ENCODE measurements at places on chromosomes 6 and 20.
A peak's percentile ranks its signal among the peaks of the same experiment; 100 is the strongest.

- DNase-seq: no peak
Measured at GRCh38 chr6:163501439-163501838, 86.9 kb downstream of the QKI start.

DNA sequence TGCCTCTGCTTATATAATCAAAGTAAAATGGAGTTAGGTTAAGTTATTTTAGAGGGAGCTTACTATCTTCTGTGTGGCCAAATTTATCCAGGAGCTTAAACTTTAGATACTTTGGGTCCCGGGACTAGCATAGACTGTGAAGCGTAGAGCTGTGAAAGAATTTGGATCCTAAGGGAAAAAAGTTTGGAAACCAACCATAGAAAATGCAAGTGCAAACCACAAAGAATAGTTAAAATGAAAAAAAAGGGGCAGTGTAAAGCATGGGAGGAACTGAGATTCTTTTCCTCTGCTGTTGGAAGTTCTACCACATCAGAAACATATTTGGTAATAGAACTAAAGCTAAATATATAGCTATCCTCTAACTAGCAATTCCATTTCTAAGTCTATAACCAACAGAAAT is 232.2 kb upstream of the FLRT3 start:
- no peak for DNase-seq

DNA sequence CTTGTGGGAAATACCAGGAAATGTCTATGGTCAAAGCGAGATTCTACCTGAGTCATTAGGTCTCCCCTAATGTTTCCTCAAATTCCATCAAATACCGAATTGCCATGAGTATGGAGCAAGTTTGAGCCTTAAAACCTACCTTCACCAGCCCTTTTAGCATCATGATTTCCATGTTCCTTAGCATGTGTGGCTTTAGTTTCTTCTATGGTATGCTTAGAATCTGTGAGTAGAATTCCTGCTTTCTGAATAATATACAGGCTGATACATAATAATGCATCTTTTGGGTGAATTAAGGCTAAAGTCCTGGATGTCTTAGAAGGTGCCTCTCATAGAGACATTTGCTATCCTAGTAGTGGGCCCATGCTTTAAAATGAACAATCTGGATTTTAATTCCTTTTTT is 32.0 kb downstream of the TSPYL4 start:
- no peak for DNase-seq

- no peak for DNase-seq
Measured at GRCh38 chr6:26270486-26270861, 94.5 kb upstream of the BTN3A2 start.

GRCh38 chr6:111957623-111958315 is 84.5 kb upstream of the FYN start:
- no peak for DNase-seq

DNA sequence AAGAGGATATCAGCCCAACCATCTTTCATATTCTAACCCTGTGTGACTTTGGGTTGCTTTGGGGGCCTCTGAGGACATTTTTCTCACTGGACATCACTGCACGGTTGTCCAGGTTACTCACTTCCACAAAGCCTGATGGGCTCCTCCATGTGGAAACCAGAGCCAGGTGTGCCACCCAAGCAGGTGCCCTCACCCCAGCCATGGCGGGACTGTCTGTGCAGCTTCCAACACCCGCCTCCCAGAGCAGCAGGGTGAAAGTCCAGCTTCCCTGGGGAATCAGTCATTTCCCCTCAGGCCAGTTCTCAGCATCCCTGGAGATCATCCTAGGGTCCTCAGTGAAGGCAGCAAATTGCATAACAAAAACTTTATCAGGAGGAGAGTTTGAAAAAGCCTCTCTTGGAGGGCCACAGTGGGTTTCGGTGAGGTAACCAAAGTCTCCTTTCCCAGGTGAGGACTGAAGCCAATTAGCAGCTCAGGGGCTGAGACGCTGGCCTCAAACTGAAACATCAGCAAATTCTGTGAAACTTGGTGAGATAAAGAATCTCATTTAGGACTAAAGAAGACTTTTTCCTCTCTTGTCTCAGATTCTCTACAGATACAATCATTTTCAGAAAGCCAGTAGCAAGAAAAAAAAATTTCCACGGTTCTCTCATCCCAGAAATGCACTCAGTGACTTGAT is 289.6 kb upstream of the CDH4 start:
- DNase-seq: no peak

- peak; percentile 10 for DNase-seq
Measured at GRCh38 chr20:36802326-36803222, 29.0 kb upstream of the DSN1 start.

- DNase-seq: no peak
Measured at GRCh38 chr20:40282541-40282940, 406.5 kb downstream of the MAFB start.

GRCh38 chr6:113381959-113382358 is 475.2 kb upstream of the MARCKS start:
- DNase-seq: no peak

- DNase-seq: no peak
Measured at GRCh38 chr20:50686821-50687220, 4.5 kb downstream of the RIPOR3 start.

GRCh38 chr20:53783768-53784167 is 190.1 kb upstream of the ZNF217 start:
- DNase-seq: no peak

- no peak for DNase-seq
Measured at GRCh38 chr6:16421462-16421960, 183.1 kb downstream of the GMPR start.

GRCh38 chr6:170424604-170425126 is 118.1 kb downstream of the FAM120B start:
- no peak for DNase-seq

GRCh38 chr20:25064561-25065071 is 6.7 kb upstream of the ACSS1 start:
- DNase-seq: no peak

DNA sequence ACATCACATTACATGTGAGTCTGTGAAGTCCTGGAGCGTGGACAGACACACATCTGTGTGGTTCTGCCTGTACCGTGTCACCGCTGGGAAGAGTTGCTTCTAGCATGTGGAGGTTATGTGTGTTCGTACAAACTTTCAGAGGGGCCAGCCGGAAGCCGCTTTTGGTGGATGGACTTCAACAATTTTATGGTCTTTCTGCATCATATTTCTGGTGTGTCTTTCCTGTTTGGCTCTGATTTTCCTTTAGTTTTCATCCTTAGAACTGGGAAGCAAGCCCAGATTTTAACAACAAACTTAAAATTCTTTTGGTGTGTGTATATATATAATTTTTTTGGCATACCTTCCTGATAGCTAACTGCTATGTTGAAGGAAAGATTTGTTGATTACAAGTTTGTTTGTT is 71.2 kb downstream of the TIAM2 start:
- DNase-seq: no peak

GRCh38 chr6:25042984-25043725 is 107.4 kb upstream of the RIPOR2 start:
- no peak for DNase-seq

DNA sequence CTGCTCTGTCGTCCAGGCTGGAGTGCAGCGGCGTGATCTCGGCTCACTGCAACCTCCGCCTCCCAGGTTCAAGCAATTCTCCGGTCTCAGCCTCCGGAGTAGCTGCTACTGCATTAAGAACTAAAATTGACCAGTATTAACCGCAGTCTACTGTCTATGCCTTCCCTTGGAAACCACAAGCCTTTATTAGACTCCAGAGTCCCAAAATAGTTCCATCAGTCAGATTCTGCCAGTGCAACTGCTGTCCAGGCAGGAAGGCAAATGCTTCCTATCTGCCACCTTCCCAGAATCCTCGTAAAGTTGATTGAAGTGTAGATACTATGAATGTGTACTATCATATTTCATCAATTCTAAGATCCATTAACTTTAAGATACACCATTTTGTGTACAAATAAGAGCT is 16.7 kb downstream of the KAT14 start:
- DNase-seq: no peak

DNA sequence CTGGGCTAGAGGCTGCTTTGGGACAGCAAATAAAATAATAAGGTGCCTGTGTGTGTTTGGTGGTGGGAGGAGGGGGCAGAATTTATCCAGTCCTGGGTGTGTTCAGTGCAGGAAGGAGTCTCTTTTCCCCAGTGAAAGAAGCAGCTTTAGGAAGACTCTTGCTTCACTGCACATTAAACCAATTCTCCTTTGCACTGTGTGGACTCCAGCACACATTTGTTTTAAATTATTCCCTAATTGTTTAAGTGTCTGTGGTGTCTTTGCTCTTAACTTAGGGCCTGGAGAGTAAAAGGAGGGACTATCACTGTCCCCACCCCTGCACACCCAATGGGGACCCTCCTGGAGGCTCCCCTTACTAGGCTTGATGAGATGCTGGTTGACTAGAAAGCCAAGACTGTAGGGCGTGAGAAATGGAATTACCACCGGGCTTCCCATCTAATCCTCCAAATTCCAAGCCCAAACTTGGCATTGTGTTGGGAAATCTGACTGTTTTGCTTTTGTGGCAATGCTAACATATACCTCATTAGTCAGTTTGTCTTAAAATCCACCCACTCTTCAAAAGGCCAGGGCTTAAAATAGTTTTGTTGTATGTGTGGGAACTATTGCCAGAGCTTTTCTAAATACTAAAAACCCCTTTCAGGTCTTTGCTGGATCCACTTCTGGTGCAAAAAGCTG is 13.5 kb upstream of the DAAM2 start:
- no peak for DNase-seq

- DNase-seq: no peak
Measured at GRCh38 chr20:219290-220115, 7.6 kb upstream of the DEFB129 start.

- peak; percentile 65 for DNase-seq
Measured at GRCh38 chr6:88376768-88377387, 210.7 kb upstream of the CNR1 start.

DNA sequence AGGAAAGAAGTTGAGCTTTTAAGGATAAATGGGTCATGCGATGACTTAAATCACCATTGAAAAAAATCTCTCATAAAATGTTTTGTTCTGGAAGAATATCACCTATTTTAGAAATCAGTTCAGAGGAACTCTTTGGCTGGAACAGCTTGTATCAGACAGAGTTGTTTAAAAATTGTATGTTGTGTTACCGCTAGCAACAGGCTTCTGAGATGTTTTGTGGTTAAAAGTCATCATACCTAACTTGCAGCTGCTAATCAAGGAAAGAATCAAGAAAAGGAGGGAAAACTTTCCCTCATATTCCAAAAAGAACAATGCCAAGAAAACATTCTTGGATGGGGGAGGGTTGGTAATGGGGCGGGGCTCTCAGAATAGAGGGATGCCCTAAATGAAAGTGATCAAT is 220.7 kb upstream of the CITED2 start:
- no peak for DNase-seq

- no peak for DNase-seq
Measured at GRCh38 chr6:1080453-1081337, 231.2 kb upstream of the FOXQ1 start.

DNA sequence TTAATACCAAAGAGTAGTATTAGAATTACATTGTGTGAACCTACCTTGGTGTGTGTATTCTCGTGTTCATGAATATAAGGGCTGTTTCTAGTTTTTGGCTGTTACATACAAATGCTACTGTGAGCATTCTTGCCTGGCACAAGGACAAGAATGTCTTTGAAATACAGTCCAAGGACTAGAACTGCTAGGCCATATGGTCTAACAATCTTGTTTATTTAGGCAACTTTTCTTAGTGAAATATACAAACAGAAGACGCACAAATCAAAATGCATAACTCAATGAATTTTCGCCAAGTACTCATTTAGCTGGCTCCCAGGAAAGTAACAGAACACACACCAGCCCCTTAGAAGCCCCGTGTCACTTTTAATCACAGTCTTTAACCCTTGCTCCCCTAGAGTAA is 28.5 kb downstream of the KDM1B start:
- no peak for DNase-seq

DNA sequence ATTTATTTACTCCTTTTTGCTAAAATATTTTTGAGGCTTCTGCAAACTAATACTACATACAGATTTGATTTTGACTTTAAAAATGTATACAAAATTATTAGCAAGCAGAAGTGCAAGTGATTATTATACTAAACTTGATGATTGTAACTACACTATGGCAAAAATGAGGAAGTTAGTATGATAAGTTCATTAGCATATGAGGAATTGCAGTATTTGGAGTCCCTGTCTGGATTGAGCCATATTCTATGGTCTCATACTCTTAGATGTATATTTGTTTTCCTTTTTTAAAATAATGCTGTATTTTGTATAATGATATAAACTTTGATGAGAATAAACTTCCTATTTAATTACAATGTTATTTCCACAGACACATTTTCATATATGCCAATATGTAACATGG is 13.9 kb downstream of the CRISP3 start:
- no peak for DNase-seq

- DNase-seq: no peak
Measured at GRCh38 chr20:6560978-6561377, 206.5 kb upstream of the BMP2 start.

- DNase-seq: no peak
Measured at GRCh38 chr20:43198607-43199006, 8.9 kb upstream of the PTPRT start.

- DNase-seq: no peak
Measured at GRCh38 chr20:60080401-60080800, 122.2 kb downstream of the CDH26 start.

DNA sequence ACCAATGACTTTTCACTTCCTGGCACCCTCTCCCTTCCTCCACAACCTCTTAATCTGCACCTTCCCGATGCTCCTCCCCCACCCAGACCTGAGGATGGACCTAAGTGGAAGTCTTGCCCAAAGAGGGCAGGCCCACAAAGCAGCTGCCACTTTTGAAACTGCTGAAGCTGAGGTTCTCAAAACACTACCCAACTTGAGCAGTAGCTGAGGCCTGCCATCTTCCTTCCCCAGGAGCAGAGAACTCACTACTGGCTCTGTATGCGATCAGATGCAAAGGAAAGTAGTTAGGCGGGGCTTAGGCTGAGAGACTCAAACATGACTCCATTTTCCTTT is 1.5 kb downstream of the HM13 start:
- DNase-seq: no peak

GRCh38 chr6:7993952-7994351 is 70.2 kb downstream of the BLOC1S5 start:
- no peak for DNase-seq

DNA sequence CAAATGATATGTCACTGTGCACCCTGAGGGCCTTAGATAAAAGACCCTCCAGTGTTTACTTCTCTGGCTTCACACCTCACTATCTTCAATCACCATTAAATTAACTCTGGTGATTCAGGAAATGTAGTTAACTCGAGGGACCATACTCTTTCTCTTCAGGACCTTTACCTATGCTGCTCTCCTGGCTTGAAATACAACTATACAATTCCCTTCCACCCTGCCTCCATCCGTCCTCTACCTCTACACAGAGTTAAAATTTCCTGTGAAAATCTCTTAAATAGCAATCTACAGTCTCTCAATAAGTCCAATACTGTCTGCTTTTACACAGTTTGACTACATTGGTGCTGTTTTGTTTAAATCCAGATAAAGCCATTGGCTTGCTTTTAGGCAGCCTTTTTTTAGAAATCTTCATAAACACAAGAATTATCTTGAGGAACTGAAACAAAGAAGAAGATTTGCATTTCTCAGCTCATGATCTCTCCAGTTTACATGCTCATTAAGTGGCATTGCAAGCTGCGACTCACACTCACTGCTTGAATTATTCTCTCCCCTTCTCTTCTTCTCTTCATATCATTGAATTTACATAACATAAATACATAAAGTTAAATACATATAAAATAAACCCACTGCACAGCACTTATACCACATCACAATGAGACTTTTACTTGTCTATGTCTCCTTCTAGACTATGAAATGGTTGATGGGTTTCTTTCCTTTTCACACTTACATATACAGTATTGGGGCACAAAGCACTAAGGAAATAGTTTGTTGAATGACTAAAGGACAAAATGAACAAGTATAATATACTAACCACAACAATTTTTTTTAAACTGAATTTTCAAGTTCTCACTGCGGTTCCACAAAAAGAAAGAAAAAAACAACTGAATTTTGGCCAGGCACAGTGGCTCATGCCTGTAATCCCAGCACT is 239.0 kb upstream of the KCNQ5 start:
- no peak for DNase-seq

All from kidney glomerular epithelial cell (primary cell).